ENCODE measurements at places on chromosomes 6 and 20.

DNA sequence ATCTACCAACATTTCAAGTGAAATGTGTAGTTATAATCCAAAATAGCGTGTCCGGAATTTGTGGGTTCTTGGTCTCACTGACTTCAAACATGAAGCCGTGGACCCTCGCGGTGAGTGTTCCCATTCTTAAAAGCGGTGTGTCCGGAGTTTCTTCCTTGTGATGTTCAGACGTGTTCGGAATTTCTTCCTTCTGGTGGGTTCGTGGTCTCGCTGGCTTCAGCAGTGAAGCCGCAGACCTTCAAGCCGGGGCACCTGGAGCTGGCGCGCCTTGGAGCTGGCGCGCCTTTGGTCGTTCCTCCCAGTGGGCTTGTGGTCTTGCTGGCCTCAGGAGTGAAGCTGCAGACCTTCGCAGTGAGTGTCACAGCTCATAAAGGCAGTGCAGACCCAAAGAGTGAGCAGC, 291.5 kb upstream of the EYS start:
- no peak for DNase-seq

DNA sequence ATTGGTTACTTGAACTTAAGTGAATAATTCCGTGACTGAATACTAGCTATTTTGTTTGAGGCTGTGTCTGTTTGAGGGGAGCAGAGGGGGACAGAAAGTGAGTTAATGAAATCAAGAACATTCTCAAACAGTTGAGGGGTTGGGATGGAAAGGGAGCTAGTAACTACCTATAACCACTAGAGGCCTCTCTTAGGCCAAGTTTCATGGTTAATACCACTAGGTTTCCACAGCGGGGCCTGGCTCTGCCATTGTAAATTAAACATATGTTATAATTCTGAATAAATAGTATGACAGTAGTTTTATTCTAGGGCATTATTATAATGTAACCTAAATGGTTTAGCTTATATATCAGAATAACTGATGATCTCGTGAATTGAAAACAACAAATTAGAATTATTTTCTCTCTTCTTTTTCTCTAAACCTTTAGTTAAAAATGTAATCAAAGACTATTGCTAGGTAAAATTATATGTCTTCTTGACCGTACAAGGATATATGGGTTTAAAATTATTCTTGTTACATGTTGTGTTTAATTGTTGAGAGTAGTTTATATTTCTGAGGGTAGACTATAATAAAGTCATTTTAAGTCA, 108.1 kb downstream of the BCKDHB start:
- DNase-seq, result peak; percentile 26

GRCh38 chr6:164478426-164478825, 831.0 kb downstream of the C6orf118 start:
- DNase-seq, result no peak

DNA sequence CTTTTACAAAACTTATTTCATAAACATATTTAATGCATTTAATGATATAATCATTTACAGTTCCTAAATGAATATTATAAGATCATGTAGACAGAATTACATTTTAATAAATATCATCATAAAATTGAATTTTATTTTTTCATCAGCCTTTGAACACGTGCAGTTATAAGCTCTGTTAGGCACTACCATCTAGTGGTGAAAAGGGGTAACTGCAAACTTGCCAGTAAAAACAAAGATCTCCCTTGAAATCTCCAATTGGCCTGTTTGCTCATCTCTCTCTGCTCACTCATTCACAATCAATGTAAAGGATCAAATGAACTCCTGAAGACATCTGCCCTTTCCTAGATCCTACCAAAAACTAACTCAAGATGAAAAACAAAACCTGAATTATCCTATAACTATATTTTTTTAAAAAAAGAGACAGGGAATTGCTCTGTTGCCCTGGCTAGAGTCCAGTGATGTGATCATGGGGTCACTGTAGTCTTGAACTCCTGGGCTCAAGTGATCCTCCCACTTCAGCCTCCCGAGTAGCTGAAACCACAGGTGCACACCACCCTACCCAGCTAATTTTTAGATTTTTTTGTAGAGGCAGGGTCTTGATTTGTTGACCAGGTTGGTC, 31.7 kb downstream of the SAMHD1 start:
- peak; percentile 10 for DNase-seq

- no peak for DNase-seq
These were observed 44.5 kb upstream of the ZNF133 start for GRCh38 chr20:18243802-18244201.

- DNase-seq, result peak; percentile 37
These were observed 42.2 kb upstream of the IFNGR1 start for GRCh38 chr6:137261361-137261760.

DNA sequence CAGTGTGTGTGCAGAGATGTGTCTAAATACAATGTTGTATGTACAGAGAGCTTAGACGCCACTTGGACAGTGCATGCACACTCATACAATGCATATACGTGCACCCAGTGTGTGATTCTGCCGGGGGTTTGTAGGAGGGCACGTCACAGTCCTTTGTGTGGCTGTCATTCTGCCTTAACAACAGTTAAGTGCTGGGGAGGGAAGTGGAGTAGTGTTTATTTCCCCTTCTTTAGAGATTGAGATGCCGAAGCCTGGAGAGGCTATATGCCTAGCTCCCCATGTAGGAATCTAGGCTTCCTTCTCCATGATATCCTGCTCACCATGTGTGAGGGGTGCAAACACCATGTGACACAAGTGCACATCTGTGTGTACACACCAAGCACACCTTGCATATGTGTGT, 38.2 kb downstream of the MDFI start:
- no peak for DNase-seq

DNA sequence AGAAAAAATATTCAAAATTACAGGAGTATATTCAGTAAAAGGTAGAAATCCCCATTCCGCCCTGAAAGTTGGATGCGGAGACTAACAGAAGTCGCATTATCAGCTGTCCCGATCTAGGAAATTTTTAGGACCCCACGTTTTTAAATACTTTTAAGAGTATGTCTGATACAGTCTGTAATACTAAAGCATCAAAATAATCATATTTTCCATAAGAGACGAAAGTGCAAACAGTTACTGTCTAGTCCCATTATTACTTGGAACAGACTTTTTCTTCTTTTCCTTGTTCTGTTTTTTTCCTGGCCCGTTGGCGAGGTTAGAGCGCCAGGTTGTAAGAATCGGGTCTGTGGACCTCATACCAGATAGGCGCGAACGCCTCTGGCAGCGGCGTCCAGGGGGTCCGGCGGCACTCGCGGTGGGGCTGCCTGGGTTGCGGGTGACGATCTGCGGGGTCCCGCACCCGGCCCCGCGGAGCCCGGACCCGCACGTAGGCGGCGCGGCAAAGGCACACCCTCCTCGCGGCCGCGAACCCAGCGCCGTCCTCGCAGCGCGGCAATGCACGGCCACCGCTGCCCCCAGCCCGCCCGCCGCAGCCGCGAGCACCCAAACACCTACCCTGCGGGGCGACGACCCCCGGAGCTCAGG, 460 bp downstream of the PLAGL1 start:
- no peak for DNase-seq

GRCh38 chr20:56359212-56360132, 698 bp downstream of the FAM210B start:
- DNase-seq, result no peak

DNA sequence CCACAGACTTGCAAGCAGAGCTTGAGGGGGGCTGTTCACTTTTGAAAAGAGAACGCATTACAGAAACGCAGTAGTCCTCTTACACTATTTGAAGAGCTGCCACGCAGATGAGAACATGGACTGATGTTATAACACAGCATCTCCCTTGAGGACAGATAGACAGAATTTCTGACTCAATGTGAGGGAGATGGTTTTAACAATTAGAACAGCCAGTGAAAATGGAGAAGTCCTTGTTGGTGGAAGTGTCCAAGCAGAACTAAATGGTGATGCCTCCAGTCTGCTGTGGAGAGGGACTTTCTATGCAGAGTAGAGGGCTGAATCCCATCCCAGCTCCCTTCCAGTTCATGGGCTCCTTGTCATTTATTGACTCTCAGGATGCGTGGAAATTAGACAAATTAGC, 100.0 kb downstream of the RREB1 start:
- no peak for DNase-seq

- DNase-seq, result no peak
These were observed 19.3 kb downstream of the RAET1L start for GRCh38 chr6:150005761-150006651.

DNA sequence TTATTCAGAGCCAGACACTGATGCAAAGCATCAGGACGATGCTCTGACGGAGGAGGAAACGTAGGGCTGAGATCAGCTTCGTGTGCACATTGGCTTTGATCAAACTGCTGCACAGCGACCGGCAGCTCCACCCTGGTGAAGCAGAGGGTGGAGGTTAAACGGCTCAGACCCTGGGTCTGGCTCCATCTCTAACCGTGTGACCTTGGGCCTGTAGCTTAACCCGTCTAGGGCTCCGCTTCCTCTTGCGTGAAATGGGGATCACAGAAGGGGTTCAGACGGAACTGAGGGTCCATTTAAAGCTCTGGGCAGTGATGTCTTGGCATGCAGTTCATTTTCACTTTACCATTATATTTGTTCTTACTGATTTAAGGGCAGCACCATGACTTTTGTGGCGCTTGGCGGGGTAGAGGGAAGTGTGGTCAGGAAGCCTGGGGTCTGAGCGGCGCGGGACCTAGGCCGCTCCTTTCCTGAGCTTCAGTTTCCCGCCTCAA, 644 bp downstream of the RBL1 start:
- DNase-seq, result no peak

GRCh38 chr20:13430346-13431002, 208.3 kb downstream of the TASP1 start:
- no peak for DNase-seq

DNA sequence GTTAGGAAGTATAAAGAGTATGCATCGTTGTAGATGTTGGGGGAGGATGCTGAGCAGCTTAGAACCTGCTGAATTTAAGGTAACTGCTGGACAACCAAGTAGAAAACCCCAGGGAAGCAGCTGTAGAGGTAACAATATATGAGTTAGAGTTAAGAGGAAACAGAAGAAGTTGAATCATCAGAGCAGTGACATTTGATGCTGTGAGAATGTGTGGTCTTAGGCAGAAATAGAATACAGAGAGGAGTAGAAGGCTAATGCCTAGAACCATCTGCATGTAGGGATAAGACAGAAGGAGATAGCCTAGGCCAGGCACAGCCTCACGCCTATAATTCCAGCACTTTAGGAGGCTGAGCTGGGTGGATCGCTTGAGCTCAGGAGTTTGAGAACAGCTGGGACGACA, 22.6 kb upstream of the DYNLRB1 start:
- no peak for DNase-seq

DNA sequence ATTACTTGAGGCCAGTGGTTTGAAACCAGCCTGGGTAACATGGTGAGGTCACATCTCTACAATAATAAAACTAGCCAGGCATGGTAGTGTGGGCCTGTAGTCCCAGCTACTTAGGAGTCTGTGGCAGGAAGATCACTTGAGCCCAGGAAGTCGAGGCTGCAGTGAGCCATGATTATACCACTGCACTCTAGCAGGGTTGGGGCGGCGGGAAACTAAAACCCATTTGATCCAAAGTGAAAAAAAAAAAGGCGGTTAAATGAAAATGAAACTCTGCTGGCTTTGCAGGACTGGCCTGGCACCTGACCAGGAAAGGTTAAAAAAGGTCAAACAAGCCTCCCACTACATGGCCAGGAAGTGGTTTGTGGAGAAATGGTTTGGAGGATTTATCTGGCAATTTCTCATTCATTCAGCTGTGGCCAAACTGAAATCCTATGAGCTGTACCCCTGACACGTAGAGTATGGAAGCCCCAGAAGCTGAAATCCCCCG, 36.6 kb downstream of the MTRES1 start:
- no peak for DNase-seq

GRCh38 chr6:11128608-11129007, 17.1 kb upstream of the ERVFRD-1 start:
- no peak for DNase-seq

DNA sequence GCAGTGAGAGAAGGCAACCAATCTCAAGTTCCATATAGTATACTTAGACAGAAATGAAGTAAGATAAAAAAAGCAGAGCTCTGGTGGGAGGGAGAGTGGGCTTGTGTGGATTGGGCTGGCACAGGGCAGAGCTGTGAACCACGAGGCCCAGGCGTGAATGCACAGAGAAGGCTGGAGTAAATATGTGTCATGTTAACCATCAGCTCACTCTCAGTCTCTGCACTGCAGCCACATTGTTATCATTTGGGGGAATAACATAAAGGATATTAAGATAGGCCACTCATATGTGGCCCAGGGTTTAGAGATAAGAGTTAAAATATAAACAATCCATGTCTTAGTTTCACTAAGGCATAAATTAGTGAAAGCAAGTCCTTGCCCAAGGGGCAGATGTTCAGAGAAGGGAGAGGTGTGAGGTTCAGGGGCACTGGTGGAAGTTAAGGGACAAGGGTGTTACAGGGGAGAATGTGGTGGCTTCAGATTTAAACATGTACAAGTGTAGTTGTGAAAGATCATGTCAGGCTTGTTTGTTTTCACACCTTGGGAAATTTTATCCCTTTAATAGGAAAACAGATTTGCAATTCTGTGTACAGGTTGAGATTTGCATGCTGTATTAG, 14.4 kb downstream of the GMPR start:
- no peak for DNase-seq

GRCh38 chr6:121451250-121451649, 15.8 kb downstream of the GJA1 start:
- DNase-seq, result no peak

DNA sequence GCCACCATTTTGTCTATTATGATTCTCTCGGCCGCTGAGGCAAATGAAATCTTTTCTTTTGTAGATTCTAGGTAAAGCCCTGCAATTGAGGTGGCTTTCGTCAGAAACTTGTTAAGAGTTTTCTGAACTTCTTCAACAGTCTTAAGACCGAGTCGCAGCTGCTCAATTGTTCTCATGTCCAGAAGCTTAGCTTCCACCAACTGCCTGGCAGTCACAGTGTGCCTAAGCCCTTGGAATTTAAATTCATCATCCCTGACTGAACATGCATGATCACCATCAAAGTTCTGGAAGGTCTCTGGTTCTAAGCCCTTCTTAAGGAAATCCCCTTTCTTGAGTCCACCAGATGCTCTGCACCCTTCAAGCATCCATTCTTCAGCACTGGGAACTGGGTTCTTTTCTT, 25.7 kb downstream of the DST start:
- DNase-seq, result no peak

DNA sequence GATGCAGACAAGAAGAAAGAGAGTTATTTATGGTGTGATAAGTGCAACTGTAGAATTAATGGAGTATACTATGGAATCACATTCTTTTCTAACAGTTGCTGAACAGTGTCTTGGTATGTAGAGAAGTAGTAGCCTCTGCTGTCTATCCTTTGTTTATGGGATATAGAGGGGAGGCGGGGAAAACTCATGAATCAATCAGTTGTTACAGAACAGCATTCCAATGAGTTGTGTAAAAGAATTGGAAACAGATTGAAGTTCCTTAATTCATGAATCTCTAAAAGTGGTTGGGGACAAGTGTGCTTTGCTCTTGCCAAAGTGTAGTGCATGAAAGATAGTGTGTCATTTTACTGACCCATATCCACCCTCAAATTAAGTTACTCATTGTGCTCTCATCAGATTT, 77.7 kb downstream of the FLRT3 start:
- no peak for DNase-seq

Measured in pulmonary artery endothelial cell (primary cell).